ENCODE measurements at places on chromosomes 5 and 9.

DNA sequence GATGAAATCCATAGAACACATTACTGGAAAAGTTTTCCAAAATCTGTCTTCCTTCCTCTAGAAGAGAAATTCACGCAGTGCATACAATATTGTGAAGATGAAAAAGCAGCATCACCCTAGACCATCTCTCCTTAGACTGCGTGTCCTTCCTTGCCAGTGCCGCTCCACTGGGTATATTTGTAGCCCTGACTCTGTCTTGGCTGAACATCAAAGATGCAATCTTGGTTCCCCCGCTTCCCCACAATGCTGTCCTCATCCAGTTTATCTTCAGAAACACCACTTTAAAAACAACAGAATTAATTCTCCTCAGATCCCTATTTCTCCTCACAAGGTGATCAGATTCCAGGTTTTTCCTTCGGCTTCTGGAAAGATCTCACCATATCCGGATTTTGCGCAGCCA lies 53.9 kb downstream of the ROR2 start:
- no peak for DNase-seq

DNA sequence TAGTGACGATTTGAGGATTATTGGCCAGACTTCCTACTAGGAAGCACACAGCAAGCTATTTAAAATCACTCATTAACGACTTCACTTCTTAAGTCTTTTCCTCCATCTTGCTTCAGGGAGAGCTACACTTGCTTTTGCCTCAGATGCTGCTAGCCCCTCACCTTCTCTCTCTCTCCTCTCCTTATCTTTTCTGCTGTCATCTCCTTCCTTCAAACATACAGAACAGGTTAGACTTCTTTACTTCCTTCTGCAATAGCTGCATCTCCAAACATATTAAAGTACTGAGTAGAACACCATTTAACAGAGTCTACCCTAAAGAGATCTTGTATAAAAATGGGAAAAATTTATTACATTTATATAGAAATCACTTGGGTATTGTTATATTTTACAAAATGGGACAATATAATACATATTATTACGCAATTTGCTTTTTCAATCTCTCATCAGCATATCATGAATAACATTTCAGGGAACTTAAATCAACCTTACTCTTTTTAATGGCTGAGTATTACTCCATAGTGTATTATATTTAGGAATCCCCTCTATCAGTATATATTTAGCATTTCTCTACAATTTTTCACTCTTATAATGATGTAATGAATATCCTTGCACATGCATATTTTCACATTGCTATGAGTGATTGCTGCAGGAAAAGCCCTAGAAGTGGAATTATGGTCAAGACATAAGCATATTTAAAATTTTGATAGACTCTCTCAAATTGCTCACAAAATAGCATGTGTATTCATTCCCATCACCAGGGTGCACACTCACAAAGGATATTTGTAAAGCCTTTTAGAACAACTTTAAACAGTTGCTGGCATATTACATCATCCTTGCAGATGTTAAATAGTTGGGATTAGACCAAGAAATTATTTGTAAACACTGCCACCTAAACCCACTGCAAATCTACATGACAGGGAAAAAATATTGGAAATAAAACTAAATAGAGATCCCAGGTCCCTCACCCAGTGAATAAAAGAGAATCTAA lies 164.5 kb upstream of the NFIB start:
- no peak for DNase-seq

DNA sequence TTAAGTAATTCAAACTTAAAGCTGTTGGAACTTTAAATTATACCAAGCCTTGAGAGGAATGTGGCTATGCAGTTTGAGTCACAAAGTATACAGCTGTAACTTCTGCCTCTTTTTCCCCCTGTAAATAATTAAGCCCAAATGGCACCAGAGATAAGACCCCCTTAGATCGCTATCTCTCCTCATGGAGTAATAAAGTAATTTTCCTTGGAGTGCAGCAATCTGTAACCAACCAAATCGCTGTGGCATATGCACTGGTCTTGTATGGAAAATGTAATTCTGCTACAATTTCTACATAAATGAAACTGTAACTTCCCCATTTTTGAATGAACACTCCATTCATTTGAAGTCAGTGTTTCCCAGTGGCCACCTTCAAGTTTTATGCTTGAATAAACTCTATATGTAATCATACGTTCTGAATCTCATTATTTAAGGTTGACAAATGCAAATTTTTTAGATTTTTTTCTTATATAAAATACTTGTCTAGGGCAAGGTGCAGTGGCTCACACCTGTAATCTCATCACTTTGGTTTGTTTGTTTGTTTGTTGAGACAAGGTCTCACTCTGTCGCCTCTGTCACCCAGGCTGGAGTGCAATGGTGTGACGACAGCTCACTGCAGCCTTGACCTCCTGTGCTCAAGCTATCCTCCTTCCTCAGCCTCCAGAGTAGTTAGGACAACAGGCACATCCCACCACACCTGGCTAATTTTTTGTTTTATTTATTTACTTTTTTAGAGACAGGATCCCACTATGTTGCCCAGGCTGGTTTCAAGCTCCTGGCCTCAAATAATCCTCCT lies 12.3 kb downstream of the SUSD1 start:
- DNase-seq: no peak

GRCh38 chr9:3342159-3342777 lies 183.5 kb downstream of the RFX3 start:
- DNase-seq: no peak

DNA sequence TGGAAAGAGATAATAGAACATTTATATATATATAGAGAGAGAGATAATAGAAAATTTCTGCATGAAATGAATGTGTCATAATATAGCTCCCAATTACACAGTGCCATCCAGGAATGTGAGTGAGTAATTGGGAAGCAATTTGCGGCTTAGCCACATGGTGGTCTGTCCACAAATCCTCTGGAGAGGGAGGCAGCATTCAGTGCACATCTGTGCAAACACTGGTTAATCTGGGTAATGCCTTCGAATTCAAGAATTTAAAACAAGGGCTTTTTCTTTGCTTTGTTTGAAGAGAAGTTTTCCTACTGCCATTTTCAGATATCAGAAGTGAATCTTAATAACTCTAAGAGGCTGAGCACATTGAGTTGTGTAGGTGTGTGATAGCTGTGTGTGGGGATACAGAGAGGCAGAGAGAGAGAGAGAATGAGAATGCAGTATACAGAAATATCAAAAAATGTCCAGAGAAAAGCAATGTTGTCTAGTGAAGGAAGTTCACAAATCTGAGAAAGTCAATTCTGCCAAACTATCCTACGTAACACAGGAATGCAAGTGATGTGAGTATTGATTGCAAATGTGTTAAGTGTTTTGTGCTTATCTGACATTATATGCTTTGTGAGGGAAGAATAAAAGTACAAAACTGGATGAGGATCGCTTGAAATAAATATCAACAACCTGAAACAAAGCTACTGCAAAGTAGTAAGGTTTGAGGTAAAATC lies 134.6 kb downstream of the EDIL3 start:
- DNase-seq: no peak

Measured in CD4-positive, alpha-beta T cell treated with Interleukin-12 subunit alpha and Interleukin-12 subunit beta, for 1 hour (primary cell).